ENCODE measurements at places on chromosomes 13 and 19.

DNA sequence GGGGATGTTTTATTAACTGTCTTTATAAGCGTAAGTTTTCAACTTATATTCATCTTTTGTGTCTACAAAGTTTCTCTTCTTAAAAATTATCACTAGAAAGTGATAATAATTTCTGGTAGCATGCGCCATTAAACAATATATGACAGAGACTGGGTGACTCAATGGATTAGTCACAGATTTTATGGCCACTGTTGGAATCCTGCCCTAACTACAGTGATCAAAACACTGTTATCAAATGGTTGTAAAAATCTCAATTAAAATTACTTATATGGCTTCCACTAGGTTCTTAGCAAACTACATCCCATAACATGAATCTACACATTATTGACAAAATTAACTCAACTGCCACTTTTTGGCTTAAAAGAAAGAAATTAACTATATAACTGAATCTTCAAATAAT lies 350.0 kb downstream of the DACH1 start:
- DNase-seq, result no peak

DNA sequence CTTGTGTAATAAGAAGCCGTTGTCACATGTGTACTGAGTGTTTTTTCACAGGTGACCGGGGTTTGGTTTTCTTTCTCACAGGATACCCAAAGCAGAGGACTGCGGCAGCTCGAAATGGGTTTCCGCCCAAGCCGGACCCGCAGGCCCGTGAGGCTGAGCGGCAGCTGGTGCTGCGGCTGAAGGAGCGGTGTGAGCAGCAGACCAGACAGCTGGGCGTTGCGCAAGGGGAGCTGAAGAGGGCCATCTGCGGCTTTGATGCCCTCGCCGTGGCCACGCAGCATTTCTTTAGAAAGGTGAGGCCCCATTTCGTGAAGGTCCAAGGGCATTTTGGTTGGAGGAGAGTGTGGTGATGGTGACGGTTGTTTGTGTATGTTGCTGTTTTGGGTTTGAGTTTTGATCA lies 236.3 kb downstream of the SLC7A1 start:
- no peak for DNase-seq

- DNase-seq, result no peak
Measured at GRCh38 chr19:38162094-38162493, 61.9 kb downstream of the DPF1 start.

DNA sequence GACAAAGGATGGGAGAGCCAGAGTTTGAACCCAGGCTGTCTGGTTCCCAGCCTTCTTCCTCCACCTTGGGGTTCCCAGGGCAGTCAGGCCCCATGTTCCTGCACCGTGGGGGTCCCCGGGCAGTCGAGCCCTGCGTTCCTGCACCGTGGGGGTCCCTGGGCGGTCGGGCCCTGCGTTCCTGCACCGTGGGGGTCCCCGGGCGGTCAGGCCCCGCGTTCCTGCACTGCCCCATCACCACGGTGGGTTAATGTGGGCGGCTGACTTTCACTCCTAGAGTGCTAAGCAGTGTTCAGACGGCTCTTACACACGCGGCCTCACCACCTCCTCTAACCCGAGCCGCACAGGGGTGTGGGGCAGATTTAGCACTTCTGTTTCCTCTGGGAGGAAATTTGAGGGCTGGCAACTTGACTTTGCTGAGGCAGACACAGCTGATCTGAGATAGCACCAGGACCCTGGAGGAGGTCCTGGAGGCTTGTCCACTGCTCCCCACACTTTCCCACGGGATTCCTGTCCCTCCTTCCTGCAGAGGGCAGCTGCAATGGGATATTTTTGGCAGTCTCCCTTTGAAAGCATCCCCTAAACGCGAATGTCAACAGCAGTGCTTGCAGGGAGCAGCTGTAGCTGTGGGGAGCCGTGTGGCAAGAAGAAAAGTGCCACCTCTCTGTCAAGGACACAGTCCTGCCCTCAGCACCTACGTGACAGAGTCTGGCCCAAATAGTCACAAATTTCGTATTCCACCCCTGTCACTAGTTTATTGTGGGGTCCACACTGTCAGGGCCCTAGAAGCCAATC lies 239.4 kb downstream of the TEX29 start:
- DNase-seq, result no peak
